NCI-H1105 treated with DMSO at 0.1 percent for 48 hours (cell line): ENCODE measurements at places on chromosomes 13 and 19.

- no peak for DNase-seq
Observed at GRCh38 chr19:56312342-56312741, 2.3 kb downstream of the ZSCAN5A start.

- DNase-seq: no peak
Observed at GRCh38 chr13:30972888-30973377, 40.5 kb downstream of the TEX26 start.

- DNase-seq: no peak
Observed at GRCh38 chr13:62067821-62068220, 652.2 kb upstream of the PCDH20 start.

DNA sequence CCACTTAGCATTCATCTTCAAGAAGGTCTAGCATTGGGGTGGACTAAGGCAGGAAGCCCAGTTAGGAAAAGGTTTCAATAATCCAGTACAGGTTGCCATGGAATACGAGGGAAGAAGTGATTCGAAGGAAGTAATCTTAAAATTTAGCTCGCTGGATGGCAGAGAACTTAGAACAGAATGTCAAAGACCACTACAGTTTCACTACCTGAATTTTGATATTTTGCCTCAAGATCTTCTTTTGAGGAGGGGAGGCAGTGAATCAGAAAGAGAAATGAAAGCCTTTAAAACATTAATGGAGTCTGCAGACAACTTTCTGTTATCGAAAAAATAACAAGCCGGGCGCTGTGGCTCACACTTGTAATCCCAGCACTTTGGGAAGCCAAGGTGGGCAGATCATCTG is 7.0 kb upstream of the RAB8A start:
- DNase-seq: no peak

DNA sequence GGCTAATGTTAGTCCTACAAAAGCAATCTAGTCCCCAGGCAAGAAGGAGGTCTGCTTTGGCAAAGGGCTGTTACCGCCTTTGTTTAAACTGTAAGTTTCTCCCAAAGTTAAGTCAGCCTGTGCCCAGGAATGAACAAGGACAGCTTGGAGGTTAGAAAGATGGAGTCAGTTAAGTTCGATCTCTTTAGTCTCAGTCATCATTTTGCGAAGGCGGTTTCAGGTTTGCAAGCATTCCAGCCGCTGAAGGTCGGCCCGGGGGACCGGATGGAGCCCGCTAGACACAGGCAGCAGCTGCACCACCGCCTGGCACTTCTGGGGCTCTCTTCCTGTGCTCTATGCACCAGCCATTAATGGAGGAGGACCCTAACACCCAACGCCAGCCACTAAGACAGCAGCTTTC is 91.3 kb downstream of the STK24 start:
- DNase-seq: no peak

GRCh38 chr19:13784731-13785452 is 10.4 kb upstream of the ZSWIM4 start:
- DNase-seq: peak; percentile 15

- no peak for DNase-seq
Observed at GRCh38 chr13:66774046-66774445, 456.1 kb downstream of the PCDH9 start.

GRCh38 chr19:7674010-7675005 is 2.6 kb upstream of the MCEMP1 start:
- DNase-seq: no peak

- DNase-seq: peak; percentile 70
Observed at GRCh38 chr13:112113348-112113747, 46.4 kb downstream of the SOX1 start.

- DNase-seq: no peak
Observed at GRCh38 chr13:59754411-59754810, 409.3 kb downstream of the DIAPH3 start.

GRCh38 chr13:41641961-41642360 is 184.6 kb downstream of the RGCC start:
- peak; percentile 72 for DNase-seq

DNA sequence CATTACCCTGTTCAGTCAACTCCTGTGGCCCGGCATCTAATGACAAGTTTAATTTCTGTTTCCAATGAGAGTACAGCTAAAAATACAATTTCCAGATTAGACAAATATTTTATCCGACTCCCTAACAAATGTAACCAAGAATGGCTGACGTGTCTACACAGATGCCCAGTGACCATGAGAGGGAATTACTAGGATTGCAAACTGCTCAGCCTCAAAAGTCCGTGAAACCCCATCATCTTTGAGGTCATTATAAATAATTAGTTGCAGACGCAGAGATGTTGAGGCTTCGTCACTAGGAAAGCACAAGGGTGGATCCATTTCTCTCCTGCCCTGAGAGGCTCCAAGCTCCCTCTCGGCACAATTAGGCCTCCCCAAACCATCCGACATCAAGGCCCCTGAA is 104.1 kb upstream of the ZNF507 start:
- no peak for DNase-seq

GRCh38 chr19:29239213-29239776 is 26.3 kb upstream of the UQCRFS1 start:
- DNase-seq: no peak

- no peak for DNase-seq
Observed at GRCh38 chr13:29464105-29464679, 131.3 kb downstream of the SLC7A1 start.

- DNase-seq: no peak
Observed at GRCh38 chr13:30569901-30570576, 47.7 kb upstream of the USPL1 start.
